Mesendoderm (in vitro differentiated cells): ENCODE measurements at places on chromosomes 2 and 18.

GRCh38 chr2:38037757-38038621 is 38.0 kb downstream of the CYP1B1 start:
- peak; percentile 70 for DNase-seq

DNA sequence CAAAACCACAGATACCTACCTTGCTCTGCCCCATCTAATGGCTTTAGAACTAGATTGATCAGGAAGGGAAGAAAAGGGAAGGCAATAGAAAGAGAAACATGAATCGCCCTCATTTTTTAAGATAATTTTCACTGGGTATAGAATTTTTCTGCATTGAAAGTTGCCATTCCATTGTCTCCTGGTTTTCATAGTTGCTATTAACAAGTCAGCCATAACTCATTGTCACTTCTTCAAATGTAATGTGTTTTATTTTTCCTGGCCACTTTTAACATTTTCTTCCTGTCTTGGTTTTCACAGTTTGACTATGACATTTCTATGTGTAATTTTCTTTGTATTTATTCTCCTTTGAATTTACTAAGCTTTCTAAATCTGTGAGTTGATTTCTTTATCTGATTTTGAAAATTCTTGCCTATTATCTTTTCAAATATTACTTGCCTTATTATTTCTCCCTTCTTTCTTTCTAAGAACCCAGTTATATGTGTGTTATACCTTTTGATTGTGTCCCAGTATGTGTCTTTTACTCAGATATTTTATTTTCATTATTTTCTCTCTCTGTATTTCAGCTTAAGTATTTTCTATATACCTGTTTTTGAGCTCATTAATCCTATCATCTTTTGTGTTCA is 85.5 kb upstream of the GLI2 start:
- DNase-seq: no peak

DNA sequence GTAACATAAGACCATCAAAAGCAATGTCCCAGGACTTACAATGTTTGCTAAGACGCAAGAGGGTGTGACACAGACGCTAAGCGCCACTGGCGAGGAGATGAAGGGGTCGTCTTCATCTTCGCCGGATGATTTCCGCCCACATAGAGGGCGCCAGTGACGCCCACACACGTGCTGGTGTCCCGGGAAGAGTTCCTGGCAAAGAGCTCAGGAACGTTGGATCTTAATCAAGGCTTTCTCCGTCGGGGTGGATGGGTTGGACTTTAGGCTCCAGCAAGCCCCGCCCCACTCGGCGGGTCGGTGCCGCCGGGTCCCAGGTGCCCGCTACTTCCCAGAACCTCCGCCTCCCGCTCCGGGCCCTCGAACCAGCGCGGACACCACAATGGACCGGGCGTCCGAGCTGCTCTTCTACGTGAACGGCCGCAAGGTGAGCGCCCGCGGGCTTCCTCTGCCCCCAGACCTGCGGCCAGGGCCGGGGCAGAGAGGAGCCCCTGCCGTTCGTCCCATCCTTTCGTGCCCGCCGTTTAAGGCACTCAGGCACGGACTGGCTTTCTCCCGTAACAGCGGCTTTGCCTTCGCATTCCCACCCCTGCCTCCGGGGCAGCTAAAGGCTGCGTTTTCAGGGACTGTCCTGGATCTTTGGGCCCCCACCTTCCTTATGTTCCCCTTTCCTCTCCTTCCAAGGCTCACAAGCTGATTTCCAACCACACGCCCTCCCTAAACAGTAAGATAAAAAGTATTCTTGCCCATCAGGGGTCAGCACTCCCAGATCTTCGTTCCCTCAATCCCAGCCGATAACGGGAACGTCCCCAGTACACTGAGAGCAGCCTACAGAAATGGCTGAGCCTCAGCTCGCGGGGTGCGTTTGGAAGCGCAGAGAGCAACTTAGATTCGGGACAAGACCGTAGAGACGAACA is at the start of gene AOX1:
AOX1 (plus strand) TSS at position 285 of the 914 bp plus-strand sequence; CDS start at position 380, 95 bp downstream.
- peak; percentile 90 for DNase-seq

DNA sequence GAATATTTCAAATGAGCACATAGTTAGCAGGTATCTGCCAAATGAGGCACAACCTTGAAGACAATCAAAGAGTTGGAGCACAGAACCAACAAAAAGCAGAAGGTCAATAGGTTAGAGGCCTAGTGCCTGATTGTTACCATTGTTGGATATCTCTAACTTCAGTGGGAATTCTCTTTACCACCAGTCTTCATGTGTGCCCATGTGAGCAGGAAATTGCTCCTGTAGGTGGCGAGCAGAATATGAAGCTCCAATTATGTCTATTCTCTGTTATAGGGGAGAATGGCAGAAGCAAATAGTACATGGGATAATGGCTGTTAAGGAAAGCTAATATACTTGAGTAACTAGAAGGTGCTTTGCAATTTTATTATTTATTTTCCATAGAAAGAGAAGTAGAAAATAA is 14.9 kb upstream of the ZNF385B start:
- no peak for DNase-seq

DNA sequence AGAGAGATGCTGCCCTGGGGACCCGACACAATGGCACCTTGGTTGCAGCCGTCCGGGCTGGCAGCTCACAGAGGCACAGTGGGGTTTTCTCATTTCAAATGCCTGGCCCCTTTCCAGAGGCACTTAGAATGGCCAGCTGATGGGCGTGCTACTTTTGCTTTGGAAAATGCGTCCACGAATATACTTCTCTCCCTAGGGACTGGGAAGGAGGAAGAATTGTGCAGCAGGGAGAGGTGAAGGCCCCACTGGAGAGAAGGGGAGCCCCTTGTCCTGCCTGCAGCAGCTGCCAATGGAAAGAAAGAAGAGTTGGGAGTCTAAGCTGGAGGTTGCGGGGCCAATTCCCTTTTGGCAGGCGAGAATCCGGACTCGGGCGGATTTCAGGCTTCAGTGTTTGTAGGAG is 1.1 kb upstream of the MAL start:
- DNase-seq: no peak
